Hematopoietic multipotent progenitor cell treated with erythropoietin and hydrocortisone succinate and interleukin-3 and kit ligand, for 17 days (in vitro differentiated cells): ENCODE measurements at places on chromosomes 2 and 18.

DNA sequence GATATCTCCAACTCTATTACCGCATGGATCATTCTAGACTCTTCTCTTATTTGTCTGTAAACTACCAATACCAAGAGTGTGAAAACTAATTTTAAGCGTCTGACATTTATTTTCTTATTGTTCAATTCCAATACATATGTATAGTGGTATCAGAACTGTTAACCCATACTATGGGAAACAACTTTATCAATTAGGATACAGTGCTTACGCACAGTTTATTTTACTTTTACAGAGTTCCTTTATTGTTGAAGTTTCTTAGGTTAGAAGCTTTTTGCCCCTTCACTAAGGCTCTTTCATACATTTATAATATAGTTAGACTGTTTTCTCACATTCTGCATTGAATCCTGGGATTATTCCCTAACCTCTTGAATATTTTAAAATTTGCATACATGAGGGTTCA lies 198.8 kb upstream of the RGPD4 start:
- no peak for DNase-seq

DNA sequence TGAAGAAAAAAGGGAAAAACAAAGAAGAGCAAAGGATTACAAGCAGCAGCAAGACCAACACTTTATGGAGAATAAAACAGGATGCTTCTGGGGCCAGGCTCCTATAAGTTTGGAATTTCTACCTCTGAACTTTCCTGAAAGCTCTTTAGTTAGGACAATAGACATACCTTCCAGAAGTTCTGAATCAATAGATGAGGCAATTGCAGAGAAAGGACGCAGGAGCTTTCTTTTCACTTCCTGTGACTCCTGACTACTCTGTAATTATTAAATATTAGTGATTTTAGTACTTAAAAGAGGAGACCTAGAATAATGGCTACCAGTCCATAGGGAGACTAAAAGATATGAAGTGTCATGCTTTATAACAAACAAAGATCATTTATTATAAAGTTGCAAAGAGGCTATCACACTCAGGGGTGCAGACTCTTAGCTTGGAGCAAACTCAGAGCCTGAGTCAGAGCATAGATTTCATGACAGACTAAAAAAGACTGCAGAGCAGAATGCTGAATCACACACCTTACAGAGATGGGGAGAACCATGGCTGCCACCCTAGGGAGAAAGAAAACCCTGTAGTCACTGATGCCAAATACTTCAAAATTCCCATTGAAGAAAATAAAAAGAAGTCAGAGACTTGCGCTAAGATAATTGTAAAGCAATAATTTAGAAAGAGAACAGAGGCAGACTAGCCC lies 52.5 kb upstream of the FAM136A start:
- no peak for DNase-seq

GRCh38 chr2:223389624-223390023 lies 212.5 kb downstream of the SCG2 start:
- no peak for DNase-seq

DNA sequence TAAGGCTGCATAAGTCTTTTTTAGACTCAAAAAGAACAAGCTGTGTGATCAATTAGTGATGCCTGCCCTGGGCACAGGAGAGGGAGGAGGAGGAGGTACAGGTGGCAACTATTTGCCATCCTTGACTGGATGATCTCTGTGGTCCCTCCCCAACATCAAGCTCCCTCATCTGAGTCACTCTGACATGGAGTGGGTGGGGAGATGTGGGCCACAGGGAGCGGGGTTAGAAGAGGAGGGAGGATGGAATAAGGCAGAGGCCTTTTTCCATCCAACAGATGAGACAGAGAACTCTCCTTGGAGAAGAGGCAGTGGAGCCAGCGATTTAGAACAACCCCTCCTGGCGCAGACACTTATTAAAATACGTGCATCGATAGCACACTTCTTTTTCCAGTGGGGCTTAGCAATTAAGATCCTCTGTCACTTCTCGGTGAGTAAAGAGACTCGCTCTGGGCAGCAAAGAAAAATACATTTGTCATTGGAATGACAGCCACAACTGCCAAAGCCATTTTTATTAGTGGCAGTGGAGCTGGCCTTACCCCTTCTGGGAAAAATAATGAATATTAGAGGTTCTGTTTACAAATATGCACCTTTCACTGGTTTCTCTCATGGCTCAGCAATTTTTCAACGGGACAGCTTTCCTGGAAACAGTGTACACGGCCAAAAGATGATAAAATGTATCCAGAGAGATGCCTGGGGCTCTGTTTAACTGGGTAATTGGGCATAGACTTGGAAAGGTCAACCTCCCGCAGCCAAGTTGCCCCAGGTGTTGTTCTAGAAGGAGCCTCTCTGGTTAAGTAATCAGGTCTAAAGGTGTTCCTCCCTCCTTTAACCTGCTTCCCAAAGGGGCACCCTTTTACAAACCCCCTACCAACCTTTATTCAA lies 238.4 kb upstream of the CXCR4 start:
- no peak for DNase-seq
